Ascending aorta (tissue), 2 donors: ENCODE measurements at places on chromosomes 4 and X.

DNA sequence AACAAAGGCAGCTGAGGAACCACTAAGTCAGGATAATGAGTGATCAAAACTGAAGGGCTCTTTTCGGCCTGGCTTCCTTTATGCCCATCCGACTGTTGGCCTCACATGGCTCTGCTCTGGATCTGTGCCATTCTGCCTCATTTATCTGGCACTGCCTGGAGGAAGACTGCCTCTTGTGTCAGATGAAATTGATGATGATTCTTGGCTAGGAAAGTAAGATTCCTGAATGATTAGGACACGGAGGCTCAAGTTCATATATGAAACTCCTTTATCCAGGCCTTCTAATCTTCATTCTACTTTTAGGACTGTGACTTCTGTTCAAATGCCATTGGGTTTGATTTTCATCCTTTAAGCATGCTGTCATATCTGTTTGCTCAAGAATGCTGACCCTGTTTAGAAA is 475.4 kb upstream of the RPS6KA3 start:
- no peak for DNase-seq

DNA sequence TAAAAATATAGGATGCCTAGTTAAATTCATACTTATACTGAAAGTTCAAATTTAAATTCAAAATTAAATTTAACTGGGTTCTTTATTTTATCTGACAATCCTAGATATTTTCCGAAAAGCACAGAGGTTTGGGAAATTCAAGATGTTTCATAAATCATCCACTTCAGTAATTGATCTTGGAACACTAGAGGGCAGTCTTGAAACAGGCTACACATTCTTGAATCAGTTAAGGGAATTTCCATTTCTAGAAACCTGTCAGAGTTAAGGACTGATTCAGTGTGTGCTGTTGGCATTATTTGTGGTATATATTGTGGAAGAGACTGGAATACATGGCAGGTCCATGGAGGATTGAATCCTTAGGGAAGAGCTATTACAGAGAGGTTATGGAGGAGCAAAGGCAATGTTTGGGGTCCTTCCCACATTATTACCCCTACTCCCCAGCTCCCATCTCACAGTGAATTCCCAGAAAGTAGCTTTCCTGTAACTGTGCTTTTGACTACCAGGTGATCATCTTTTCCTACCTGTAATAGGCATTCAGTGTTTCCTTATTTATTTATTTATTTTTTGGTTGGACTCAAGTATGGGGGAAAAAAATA is 92.9 kb downstream of the EGF start:
- no peak for DNase-seq

- no peak for DNase-seq
Observed at GRCh38 chr4:78756137-78756536, 20.0 kb upstream of the BMP2K start.

DNA sequence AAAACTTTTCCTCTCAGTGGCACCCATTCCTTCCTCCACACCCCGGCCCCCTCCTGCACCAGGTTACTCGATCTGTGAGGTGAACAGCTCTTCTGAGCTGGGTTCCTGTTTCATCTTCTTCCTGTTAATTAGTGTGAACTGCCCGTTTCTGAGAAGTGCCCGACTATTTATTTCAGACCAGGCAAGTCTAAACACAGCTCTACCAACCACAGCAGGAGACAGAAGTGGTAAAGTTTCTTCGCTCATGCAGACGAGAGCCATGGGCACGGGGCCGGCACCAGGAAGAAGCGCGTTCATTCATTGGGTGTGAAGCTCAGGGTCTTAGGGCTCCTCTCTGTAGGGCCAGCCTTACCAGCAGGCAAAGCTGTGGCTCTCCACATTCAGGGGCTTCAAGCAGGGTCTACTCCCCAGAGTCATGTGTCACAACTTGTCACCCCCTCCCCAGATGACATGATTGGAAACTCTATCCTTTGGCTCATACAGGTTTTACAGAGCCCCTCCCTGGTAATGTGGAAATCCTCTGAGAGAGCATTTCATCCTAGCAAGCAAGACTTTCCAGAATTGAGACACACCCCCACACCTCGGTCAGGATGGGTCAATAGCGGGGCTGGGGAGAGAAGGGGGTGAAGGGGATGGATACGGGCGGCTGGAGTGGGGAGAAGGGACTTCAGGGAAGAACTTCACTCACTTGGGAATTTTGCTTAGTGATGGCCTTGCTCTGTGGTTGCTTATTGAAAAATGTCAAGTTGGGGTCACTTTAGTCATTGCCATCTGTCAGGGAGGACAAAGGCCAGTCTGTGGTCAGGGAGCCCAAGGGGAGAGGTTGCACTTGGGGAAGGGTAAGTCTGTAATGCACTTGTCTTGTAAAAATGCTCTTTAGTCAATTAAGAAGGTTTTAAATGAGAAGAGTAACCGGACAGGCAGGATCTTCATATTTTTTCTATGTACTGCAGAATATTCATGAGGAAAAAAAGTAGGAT is 121.6 kb upstream of the TRIM2 start:
- DNase-seq: no peak

DNA sequence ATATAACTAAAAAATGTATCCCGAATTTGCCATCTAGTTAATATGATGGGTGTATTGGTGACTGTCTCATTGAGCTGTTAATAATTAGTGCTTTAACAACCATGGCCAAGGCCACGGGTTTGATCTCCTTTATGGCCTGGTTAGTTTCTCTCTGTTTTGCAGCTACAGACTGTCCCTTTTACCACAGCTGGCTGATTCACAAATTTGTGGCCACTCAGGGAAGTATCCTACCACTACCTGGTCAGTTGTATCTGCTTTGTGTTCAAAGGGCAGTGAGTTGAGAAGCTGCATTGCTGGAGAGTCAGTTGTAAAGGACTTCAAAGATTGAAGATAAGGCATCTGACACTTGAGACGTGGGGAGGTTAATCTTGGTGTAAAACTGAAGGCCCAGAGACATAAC is 219.1 kb upstream of the BMP3 start:
- DNase-seq: no peak

DNA sequence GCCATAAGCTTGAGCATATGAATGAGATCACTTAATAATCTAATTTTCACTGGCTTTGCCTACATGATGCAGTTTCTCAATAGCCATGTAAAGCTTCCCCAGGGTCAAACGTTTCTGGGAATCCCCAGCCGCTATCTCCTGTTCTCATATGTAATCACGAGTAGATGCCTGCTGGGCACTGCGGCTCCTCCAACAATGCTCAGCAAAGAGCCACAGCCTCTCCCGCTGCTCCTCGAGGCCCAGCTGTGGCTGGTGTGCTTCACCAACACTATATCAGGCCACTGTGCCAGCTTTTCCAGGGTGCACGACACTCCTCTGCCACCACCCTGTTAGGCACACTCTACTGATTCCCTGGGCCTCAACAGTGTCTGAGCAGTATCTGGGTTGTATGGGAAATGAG is 78.3 kb upstream of the RASGEF1B start:
- no peak for DNase-seq
